Cerebellum (tissue), 4 donors: ENCODE measurements at places on chromosomes 16 and 17. TPM values are rescaled to one million over a fixed set of nuclear protein-coding genes. Genes with fewer than 3 reads are reported as not detected.

The CHST4 gene
- not detected for total RNA-seq

The UTS2R gene
- not detected for total RNA-seq

The ZFHX3 gene
- 4.7 TPM for total RNA-seq

The TBC1D3E gene
- total RNA-seq = not detected

The KCNJ12 gene
- 2.8 TPM for total RNA-seq

The ITGB3 gene
- total RNA-seq = 1.6 TPM

The MPP3 gene
- 49.0 TPM for total RNA-seq

The KRTAP4-1 gene
- total RNA-seq = not detected

The ACSM2B gene
- not detected for total RNA-seq

The TP53TG3 gene
- total RNA-seq = not detected

The SDR42E2 gene
- not detected for total RNA-seq

The PRAC1 gene
- total RNA-seq = not detected

The NOXO1 gene
- total RNA-seq = 0.64 TPM

The HOXB8 gene
- not detected for total RNA-seq

The KRT27 gene
- 0.18 TPM for total RNA-seq

The ST6GALNAC2 gene
- total RNA-seq = 0.54 TPM

The ZNF768 gene
- 16.7 TPM for total RNA-seq
